Nephron progenitor cell (in vitro differentiated cells): ENCODE measurements at places on chromosomes 1 and 21.

DNA sequence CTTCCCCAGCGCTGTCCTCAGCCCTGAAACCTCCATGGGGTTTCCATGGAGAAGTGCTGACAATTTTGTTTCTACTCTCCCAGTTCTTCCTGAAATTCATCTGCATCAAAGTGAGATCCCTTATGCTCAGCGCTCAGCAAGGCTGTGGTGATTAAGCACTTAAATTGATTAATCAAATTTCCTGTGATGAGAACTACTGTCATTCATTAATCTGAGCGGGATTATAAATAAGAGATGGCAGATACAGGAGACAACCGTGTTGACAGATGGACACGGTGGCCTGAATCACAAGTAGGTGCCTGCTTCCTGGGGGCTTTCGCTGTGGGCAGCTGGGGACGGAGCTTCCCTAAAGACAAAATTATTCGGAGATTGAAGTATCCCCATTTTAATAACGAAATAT lies 329.1 kb upstream of the VAMP3 start:
- no peak for DNase-seq

DNA sequence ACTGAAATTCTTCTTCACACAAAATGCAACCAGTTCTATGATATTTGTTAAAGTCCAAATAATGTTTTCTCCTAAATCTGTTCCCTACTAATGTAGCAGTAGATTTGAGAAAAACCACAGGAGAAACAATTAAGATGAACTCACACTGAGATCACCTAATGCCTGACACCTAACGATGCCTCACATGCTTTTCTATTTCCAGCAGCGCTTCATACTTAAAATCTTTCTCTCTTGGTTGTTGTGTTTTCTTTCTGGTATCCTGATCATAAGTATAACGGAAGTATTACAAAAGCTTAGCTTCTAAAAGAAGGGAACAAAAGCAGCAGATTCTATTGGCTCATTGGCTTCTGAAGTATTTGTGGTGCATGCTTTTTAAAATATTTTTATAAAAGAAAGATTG lies 267.2 kb upstream of the SGIP1 start:
- no peak for DNase-seq

GRCh38 chr1:22855668-22856606 lies 116.7 kb downstream of the LACTBL1 start:
- no peak for DNase-seq

DNA sequence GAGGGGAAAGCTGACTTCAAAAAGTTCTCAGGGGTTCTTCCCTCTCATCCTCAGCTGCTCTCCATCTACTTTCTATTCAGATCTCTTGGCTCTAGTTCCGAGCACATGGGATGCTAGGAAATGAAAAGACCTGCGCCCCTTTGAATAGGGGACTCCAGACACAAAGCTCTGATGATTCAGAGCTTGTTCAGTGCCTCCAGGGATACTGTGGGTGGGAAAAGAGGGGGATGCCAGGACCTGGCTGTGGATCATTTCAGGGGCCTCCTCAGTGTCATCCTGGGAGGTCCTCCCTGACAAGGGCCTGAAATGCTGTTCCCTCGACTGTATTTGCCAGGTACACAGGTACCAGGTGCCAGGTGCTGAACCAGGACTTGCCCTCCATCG lies 943 bp upstream of the KIAA0040 start:
- no peak for DNase-seq

- DNase-seq: no peak
These were observed 44.3 kb upstream of the IL10 start for GRCh38 chr1:206816390-206817287.
